ENCODE measurements at places on chromosomes 16 and 17.
A peak's percentile ranks its signal among the peaks of the same experiment; 100 is the strongest.

- DNase-seq, result no peak
Measured at GRCh38 chr16:21277045-21277926, 804 bp downstream of the CRYM start.

DNA sequence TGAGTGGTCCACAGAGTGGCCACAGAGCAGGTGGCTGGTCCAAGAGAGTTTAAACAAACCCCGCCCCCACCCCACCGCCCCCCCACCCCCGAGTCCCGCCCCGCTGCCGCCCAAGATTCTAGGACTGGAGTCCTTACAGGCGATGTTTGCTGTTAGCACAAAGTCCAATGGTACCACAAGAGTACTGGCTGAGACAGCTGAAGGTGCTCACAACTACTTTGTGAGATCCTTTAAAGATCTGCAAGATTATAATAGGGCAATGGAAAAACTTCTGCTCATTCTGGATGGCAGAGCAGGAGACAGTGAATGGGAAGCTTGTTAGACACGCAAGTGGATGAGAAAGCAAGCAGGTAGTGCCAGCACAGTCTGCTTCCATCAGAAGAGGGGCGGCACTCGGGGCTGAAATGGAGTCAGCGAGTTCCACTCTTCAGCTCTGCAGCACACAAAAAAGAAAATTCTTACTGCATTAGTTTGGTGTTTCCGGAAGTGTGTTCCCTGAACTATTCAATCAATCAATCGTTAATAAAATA lies 4.7 kb upstream of the TEKT3 start:
- no peak for DNase-seq

GRCh38 chr17:79325709-79326430 lies 251.2 kb downstream of the ENGASE start:
- no peak for DNase-seq

GRCh38 chr16:52597772-52598483 lies 51.0 kb upstream of the TOX3 start:
- no peak for DNase-seq

DNA sequence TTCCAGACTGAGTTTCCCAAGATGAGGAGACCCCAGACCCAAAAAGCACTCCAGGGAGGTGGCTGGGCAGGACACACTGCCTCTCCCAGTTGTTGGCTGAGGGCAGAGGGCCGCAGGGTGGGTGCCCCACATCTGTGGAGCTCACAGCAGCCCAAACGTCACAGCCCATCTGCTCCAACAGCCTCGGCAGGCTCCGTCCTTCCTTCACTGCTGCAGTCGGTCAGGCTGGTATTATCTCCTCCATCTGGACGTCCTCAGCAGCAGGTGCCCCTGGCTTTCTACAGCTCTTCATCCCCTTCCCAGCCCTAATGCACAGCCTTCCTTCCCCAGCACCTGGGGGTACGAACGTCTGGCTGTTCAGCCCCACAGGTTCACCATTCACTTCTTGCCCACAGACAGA lies 55.2 kb downstream of the PRMT7 start:
- no peak for DNase-seq

- no peak for DNase-seq
Measured at GRCh38 chr17:2814049-2814448, 17.8 kb downstream of the RAP1GAP2 start.

GRCh38 chr17:42421507-42422338 lies 1.3 kb downstream of the CAVIN1 start:
- no peak for DNase-seq

DNA sequence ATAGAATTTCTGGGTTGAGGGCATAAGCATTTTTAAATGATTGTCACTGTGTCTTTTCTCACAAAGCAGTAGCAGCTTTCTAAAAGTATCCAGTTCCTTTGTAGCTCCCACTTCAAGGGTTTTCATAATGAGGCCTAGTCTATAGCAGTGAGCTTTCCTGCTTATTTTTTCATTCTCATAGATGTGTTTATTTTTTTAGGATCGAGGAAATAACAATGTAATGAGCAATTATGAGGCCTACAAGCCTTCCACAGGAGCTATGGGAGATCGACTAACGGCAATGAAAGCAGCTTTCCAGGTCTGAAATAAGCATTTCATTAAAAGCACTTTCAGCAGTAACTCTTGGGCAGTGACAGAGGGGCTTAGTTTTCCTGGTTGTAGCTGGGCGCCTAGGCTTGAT lies 10.6 kb upstream of the PSMC5 start:
- DNase-seq, result no peak

DNA sequence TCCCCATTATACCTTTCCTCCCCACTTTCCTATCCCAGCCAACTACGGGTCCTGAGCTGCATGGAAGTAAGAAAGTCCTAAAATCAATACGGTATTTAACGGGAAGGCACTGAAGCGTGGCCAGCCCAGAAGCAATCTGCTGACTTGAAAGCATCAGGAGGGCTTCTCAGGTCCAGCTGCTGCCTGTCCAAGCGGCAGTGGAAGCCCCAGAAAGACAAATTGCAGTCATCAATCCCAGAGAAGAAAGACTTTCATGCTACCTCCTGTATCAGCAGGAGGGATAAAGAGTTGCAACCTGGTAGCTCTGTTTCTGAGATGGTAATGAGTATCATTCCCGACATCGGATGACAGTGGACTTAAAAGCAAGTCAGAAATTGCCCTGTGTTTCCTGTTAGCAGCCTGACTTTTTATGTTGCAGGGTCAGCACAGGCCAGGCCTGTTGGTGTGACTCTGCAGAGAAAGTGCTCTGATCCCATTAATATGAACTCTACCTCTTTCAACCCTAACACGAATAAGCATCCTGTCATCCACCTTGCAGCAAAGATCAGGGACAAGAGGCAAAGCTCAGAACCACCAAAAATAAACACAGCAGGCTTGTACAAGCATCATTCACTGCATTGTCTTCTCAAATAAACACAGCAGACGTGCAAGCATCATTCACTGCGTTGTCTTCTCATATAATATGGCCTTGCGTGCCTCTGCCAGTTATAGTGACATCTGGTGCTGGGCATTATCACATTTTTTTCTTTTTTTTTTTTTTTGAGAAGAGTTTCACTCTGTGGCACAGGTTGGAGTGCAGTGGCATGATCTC lies 358.6 kb upstream of the CDH11 start:
- DNase-seq, result no peak

GRCh38 chr16:28179354-28179753 lies 32.4 kb downstream of the XPO6 start:
- DNase-seq, result no peak

GRCh38 chr17:82772026-82772425 lies 20.2 kb downstream of the TBCD start:
- peak; percentile 71 for DNase-seq

- DNase-seq, result no peak
Measured at GRCh38 chr17:47692137-47692894, 1.6 kb upstream of the TBKBP1 start.

GRCh38 chr16:86584071-86584685 lies 5.8 kb downstream of the FOXL1 start:
- no peak for DNase-seq

DNA sequence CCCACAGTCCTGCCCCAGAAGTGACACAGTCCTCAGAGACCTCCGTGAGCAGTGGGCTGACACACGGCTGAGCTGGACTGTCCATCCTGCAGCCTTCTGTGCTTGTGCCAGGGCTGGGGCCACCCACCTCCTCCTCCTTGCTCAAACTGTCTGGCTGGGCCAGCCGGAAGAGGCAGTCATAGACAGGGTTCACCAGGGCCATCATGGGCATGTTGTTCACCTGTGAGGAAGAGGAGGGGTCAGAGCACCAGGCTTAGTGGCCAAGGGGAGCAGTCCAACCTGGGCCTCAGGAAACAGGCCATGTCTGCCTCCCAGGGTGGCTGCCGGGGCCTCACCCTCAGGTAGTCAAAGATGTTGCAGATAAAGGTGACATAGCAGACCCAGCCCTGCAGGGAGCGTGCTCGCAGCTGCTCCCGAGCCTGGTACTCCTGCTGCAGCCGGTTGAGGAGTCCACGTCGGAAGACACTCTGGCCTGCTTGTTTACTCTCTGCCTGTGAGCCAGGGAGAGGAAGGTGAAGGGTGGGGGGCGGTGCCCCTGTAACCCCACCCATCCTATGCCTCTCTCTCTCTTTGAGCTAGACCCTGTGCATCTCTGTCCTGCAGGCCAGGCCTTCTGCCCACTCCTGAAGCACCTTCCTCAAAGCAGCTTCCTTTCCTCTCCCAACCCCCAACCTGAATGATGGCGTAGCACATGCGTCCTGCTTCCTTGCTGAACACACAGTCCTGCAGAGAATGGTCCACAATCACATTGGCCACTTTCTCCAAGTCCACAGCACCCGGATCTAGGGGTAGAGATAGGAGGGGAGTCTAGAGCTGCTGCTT lies 3.4 kb downstream of the MIF4GD start:
- peak; percentile 74 for DNase-seq

DNA sequence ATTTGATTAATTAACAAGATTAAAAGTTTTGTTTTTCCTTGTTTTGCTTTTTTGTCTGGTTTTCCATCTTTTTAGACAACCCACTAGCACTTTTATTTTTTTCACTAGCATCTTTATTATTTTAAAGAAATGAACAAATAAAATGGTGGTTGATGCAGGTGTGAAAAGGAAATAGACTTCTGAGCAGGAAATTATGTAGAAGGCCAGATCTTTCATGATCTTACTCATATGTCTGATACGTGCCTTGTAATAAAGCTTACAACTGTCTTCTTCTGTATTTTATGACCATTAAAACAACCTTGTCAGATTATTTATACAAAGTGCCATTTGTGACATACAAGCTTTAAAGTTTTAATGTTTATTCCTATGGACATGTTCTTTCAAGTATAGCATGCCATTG lies 6.3 kb downstream of the SLFN12L start:
- no peak for DNase-seq

DNA sequence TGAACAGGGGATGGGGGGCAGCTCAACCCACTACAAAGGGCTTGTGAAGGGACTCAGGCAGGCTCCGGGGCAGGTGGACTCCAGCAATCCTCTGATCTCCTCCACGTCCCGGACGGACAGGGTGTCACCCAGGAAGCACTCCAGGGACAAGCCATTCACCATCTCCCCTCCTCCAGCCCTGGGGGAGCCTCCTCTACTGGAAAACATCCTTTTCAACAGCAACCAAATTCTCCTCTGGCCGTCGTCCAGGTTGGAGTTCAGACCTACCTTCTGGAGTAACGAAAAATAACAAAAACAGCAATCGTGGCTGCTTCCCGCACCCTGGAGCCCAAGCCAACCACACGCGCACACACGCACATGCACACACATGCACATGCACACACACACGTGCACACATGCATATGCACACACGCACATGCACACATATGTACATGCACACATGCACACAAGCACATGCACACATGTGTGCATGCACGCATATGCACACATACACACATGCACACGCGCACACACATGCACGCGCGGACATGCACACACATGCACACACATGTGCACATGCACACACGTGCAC lies 8.9 kb upstream of the RBFOX3 start:
- no peak for DNase-seq

DNA sequence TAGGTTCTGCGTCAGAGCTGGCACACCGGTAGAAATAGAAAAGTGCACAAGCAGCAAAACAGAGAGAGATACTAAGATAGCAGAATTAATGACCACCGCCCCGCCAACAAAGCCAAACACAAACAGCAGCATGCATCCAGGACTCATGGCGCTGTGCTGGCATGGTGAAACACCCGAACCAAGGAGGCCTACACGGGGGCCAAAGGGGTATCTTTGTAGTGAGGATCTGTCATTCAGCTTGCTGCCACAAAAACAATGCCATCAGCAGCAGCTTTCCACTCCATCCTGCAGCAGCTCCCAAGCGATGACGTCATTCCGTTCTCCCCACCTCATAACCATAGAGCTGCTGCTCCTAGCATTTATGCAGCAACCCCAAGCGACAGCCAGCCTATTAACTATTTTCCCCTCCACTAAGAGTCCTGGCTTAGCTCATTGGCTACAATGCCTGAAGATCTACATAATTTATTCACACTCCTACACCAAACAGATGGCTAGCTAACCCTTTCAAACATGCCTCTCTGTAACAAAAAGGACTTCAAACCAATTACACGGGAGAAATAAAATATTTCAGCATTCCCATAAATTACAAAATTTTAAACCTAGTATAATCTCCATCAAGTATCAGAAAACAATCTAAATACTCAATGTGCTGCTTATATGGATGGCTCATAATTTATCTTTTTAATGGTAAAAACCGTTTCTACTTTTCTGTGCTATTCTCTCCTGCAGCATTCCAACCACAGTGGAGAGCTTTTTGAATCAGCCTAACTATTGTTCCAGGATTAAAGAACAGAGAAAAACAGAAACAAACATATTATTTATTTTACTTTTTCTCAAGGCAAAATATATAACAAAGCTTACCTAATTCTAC lies 73.9 kb downstream of the SPAG9 start:
- DNase-seq, result peak; percentile 38

- no peak for DNase-seq
Measured at GRCh38 chr17:64537488-64537887, 30.7 kb downstream of the CEP95 start.

- no peak for DNase-seq
Measured at GRCh38 chr17:80998748-80999535, 7.3 kb downstream of the CHMP6 start.

DNA sequence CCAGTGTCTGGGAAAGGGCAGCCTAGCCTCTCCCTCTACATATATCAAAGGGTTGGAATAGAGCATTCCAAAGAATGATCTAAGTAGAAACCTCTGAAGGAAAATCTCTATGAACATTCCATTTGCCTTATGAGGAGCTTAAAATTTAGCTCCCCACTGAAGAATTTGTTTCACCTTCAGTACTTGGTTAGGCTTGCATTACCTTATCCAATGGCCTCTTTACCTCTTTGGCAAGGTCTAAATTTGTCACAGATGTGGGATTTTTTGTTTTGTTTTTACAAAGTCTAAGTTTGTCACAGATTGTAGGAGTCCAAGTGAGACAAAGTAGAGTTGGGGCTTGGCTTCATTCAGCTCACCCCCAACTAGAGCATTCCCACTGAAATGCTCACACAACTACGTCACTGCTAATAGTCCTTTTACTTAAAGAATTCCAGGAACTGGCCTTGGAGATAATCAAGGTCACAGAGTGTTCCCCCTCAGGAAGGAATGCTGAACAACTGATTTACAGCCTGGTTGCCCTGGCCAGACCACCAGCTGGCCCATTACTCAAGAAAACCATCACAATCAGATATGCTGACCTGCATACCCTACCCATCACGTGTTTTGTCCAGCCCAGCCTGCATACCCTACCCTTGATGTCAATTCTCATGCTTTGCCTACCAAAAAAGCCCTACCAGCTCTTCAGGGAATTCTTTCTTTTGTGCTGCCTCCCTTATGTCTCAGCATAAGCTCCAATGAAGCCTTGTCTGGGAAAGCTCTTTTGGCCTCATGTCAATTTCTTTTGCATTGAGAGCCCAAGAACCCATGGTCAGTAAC lies 26.5 kb upstream of the PPM1D start:
- DNase-seq, result no peak

- no peak for DNase-seq
Measured at GRCh38 chr17:60393840-60394723, 2.1 kb upstream of the USP32 start.
